ENCODE measurements at places on chromosomes 1 and 21.
A peak's percentile ranks its signal among the peaks of the same experiment; 100 is the strongest.

DNA sequence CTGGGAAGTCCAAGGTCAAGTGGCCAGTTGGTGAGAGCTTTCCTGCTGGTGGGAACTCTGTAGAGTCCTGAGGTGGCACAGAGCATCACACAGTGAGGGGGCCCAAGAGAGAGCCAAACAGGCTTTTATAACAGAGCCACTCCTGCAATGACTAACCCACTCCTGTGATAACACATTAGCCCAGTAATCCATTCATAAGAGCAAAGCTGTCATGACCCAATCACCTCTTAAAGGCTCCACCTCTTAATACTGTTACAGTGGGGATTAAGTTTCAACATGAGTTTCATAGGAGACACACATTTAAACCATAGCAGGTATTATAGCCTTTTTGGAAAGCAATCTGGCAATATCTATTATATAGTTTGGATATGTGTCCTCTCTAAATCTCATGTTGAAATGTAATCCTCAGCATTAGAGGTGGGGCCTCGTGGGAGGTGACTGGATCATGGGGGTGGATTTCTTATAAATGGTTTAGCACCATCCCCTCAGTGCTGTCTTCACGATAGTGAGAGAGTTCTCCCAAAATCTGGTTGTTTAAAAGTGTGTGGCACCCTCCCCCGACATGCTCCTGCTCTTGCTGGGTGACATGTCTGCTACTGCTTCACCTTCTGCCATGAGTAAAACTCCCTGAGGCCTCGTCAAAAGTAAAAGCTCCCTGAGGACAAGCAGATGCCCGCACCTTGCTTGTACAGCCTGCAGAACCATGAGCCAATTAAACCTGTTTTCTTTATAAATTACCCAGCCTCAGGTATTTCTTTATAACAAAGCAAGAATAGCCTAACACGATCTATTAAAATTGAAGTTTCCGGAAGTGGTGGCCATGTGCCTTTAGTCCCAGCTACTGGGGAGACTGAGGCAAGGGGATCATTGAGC, 64.5 kb downstream of the CD58 start:
- no peak for DNase-seq

- no peak for DNase-seq
These were observed 15.5 kb downstream of the CLIC6 start for GRCh38 chr21:34684174-34684876.

GRCh38 chr21:28884976-28885852, 107.5 kb downstream of the LTN1 start:
- DNase-seq = peak; percentile 92

- peak; percentile 23 for DNase-seq
These were observed 20.9 kb downstream of the UQCRHL start for GRCh38 chr1:15786581-15786980.

DNA sequence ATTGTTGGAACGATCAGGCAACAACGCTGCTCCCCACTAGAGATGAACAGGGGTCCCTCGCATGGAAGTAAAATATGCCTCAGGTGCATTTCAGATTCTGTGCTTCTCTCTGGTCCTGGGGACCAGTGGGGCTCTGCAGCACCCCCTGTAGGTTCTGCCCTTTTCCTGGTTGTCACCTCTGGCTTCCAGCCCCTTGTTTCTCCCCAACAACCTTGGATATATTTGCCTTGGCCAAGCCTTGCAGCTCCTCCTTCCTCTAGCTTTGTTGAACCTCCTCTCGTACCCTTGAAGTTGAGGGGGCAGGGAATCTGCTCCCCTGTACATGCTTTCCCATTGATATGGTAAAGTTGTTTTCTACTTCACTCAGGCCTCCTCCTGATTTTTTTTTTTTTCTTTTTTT, 5.4 kb upstream of the RGSL1 start:
- DNase-seq = no peak

GRCh38 chr1:67429011-67429527, 1.1 kb downstream of the SERBP1 start:
- no peak for DNase-seq
